ENCODE measurements at places on chromosomes 6 and 20.
A peak's percentile ranks its signal among the peaks of the same experiment; 100 is the strongest.

DNA sequence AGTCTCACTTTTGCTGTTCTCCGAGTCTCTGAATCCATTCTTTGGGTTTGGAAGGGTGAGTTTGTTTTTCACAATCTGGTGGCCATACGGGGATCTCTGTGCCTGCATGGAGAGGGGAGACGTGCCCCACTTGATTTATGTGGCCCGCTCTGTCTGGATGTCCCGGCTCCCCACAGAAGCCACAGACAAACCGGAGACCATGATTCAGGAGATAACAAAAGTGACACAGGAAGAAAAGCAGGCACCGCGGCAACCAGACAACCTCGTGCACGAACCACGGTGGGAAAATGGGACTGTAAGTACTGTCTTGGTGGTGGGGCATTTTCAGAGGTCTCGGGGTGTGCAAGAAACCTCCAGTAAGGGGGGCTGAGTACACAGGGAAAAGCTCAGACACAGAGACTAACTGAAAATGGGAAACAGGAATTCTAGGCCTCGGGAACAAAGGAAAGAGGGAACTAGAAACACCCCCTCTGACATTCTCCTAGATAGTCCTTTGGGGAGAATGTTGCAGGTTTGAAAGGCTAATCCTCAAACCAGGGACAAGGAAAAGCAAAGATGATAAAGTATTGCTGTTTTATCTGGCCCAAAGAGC lies 22.1 kb upstream of the ZNF318 start:
- no peak for DNase-seq

- no peak for DNase-seq
These were observed 4.5 kb upstream of the SIRPA start for GRCh38 chr20:1890469-1891262.

- DNase-seq: no peak
These were observed 658.2 kb downstream of the PTPRT start for GRCh38 chr20:42531508-42531961.

DNA sequence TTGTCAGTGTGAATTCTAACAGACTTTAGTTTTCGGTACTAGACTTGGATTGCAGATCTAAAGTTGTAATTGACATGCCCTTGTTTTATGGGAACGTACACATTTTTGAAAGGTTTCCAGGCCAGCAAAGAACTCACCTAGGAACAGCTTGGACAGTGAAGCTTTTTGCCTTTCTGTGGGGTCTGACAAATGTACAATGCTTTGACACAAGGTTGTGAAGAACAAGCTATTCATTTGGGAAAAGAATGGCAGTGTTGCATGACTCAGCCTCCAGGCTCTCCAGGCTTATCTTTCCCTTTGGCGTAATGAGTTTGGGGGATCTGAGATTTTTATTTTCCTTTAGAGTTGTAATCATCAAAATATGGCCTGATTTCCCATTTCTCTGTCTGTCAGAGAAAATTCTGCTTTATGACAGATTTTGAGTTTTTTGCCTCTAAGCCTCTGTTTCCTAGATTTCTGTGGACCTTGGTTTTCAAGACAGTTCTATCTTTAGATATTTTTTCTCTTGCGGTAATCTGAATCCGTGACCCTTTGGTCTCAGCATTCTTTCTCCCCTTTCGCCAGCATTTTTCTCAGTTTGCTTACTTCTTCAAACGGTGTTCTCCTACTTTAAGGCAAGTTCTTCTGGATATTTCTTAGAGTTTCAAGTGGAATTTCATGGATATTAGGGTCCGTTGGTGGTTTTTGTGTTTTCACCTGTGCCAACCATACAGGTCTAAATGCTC lies 221.0 kb downstream of the ADGB start:
- no peak for DNase-seq

DNA sequence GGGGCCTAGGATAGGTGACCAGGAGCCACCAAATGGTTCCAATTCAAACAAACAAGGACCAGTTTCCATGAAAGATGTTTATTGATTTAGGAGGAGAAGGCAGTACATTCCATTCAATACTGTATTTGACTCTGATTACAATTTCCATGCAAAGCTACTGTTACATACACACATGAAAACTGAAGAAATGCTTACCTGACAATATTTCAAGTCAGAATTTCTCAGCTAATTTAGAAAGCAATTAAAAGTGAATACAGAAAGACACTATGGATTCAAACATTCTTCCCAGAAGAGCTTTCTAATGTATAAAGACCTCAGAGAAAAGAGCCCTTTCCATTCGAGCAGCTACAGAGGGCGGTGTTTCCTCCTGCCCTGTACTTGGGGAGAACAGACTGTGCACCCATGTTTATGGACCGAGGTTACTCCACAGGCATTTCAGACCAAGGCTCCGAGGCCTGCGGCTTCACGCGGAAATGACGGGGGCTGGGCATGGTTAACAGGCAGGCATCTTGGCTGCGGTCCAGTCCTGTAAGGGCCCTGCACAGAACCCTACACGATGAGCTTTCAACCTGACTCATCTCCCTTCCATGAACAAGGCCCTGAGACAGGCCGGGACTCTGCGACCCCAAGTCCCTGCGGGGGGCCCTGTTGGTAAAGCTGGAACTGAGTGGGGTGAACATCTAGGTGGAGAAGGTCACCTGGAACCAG lies 25.7 kb upstream of the TCFL5 start:
- DNase-seq: no peak

GRCh38 chr20:50146732-50147662 lies 6.5 kb downstream of the PEDS1 start:
- DNase-seq: peak; percentile 43

DNA sequence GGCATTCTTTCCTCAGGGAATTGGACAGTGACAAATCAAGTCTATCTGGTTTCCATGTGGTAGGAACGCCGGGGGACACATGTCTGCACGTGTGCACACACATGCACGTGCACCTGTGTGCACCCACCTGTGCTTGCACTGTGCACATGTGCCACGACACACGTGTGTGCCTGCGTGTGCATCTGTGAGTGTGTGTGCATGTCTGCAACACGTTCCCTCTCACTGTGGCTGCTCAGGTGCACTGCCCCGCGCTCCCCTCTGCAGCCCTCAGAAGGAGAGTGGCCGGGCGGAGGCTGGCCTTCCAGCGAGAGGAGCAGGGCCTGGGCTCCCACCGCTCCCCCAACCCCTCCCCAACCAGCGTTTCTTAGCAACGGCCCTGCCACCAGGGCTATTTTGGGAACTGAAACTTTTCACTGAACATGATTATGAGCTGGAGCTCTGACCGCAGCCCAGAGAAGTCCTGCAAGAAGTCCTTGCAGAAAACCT lies 147.8 kb downstream of the PHACTR3 start:
- no peak for DNase-seq

- no peak for DNase-seq
These were observed 193.2 kb downstream of the SLC16A10 start for GRCh38 chr6:111280445-111280955.

DNA sequence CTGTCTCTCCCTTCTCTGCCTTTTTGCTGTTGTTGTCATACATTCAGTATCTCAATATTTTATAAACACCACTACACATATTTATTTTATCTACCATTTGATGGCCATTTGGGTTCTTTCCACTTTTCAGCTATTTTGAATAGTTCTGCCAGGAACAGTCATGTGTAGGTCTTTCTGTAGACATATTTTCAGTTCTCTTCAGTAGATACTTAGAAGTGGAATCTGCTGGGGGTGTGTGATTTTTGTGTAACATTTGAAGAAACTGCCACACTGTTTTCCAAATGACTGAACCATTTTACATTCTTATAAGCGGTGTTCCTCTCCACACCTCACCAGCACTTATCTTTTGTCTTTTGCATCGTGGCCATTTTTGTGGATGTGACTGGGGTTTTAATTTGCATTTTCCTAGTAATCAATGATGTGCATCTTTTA lies 197.7 kb downstream of the ARID1B start:
- DNase-seq: no peak

GRCh38 chr20:51128198-51128597 lies 105.3 kb upstream of the KCNG1 start:
- no peak for DNase-seq

- DNase-seq: no peak
These were observed 128.6 kb downstream of the UNC5CL start for GRCh38 chr6:40910260-40910893.

DNA sequence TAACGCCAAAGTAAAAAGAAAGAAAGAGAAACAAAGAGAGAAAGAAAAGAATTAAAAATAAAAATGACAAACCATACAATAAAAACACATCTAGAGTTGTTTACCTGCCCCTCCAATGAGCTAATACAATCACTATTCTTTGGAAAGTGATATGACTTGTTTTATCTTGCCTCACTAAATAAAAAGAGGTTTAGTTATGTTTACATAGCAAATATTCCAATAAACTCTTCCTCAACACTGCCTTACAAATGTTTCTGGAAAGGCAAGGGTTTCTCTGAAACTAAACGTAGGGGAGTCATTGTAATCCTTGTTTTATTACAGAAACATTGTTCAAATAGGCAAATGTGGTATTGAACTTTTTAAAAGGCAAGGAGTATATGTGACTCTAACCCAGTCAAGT lies 396.2 kb downstream of the EPM2A start:
- no peak for DNase-seq

DNA sequence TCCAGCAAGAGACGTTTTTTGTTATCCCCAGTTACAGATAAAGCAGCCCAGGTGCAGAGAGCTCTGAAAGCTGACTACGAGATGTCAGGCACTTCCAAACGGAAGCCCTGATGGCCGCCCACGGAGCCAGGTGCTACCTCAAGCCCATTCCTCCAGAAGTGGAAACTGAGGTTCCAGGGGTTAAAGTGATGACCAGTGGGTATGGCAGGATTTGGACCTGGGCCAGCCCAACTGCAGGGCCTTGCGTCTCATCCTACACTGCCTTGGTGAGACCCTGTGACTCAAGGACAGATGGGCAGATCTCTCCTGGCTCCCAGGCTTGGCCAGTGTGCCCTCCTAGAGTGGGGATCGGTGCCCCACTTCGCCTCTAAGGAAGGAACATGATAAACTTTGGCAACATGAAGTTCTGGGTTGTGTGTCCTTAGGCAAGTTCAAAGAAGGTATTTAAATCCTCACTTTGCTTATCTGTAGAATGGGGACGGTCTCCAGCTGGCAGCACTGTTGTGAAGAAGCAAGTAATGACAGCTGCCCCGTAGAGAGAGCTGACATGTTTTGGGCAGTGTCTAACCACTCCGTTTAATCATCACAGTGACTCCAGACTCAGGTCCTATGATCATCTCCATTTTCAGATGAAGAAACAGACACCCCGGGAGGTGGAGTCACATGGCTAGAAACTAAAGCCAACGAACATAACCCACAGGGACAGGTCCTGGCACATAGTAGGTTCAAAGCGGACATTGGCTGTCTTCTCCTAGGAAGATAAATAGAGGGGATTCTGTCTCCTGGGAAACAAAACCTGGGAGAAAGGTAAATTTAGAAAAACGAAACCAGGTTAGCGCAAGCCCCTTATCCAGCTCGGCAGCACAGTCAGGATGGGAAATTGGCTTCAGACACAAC lies 34.4 kb upstream of the CDH22 start:
- DNase-seq: no peak

GRCh38 chr6:25930532-25931410 lies at the start of gene SLC17A2:
TSS of gene SLC17A2 (minus strand) at chr6:25930691. CDS start at chr6:25925796, 4,895 bp downstream.
- no peak for DNase-seq

DNA sequence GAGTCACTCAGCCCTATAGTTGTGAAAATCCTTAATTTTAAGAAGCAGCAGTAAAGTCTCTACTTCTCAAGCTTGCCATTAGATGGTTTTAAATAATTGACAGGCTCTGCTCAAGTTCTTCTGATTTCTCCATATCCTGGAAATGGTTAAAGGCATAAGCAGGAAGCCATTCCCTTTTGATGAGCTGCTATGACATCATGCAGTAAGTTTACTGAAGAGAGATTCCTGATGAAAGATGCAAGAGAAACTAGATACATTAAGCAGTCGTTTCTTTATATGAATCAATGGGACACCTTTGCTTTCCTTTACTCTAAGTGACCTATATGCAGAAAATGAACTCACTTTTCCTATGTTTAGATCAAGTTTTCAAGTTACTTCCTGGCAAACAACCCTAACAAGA lies 9.8 kb downstream of the POPDC3 start:
- DNase-seq: no peak

DNA sequence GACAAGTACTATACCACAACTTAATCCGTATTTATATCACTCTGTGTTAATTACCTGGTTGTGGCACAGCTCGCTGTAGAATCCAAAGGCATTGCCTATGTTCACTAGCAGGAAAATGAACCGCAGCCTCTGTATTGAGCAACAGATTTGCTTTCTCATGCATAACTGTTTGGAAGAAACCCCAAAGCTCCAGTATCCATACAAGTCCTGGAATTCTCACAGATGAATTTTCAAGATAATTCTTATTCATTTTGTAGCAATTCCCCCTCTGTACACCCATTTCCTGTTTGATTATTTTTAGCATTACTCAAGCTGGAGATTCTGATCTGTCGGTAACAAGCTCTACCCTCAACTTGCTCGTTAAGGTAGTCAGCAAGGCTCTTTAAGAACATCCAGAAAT lies 63.5 kb downstream of the STMND1 start:
- no peak for DNase-seq

- DNase-seq: no peak
These were observed 23.6 kb downstream of the RWDD2A start for GRCh38 chr6:83216806-83217205.

GRCh38 chr20:63330084-63330760 lies 30.9 kb downstream of the CHRNA4 start:
- DNase-seq: no peak

GRCh38 chr6:71349395-71349794 lies 60.8 kb downstream of the OGFRL1 start:
- DNase-seq: no peak

DNA sequence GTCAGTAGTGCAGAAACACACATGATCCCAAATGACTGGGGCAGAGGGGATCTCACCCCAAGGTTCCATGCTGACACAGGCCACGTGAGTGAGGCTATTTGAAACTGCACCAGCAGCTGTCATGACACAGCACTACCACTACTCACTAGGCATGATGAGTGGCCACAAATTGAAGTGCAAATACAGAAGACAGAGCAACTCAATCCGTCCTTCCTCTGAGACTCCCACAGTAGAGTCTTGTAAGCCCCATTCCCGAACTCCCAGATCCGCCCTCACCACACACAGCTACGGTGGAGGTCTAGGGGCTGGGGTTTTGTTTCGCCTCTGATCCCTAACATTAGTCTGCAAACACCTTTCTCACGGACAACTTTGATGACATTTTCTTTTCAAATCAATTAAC lies 113.3 kb upstream of the NUP153 start:
- DNase-seq: no peak

- DNase-seq: no peak
These were observed 37.4 kb upstream of the E2F3 start for GRCh38 chr6:20364327-20364726.

- no peak for DNase-seq
These were observed 22.4 kb upstream of the KIAA0408 start for GRCh38 chr6:127481628-127482027.

- no peak for DNase-seq
These were observed 1.7 kb downstream of the ULBP1 start for GRCh38 chr6:149965194-149966020.

DNA sequence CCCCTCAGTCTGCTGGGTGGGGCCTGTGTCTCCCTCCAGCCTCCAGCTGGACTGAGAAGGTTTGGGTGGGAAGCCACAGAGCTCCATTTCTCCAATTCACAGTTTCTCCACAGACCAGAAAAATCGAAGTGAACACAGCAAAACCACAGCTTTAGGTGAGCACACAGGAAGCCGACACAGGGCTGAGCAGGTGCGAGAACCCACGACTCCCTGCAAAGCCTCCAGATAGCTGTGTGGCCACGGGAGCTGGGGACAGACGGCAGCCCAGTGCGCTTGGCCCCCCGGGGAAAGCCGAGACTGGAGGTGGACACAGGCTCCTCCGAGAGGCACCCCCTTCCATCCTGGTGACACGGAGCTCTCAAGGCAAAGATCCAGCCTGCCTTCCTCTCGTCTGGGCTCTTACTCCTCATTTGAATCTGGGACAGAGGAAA lies 29.0 kb upstream of the MPC1 start:
- no peak for DNase-seq

- no peak for DNase-seq
These were observed 14.6 kb downstream of the SLC25A27 start for GRCh38 chr6:46667377-46667776.

All from stimulated activated CD8-positive, alpha-beta memory T cell treated with anti-CD3 and anti-CD28 coated beads, Interleukin-2, amount 100 ng/mL, for 1 hour (primary cell).